GM23338 (cell line): ENCODE measurements at places on chromosomes 4 and X. TPM values are rescaled to one million over a fixed set of nuclear protein-coding genes. Genes with fewer than 3 reads are reported as not detected.

- no peak within 1 kb of the TSS for H3K4me3 ChIP-seq
- H3K4me1 ChIP-seq = no peaks in the 10 kb centered on the region
- no peaks in the 10 kb centered on the region for H3K27me3 ChIP-seq
- H3K36me3 ChIP-seq = no peaks in the 10 kb centered on the region
Measured at GRCh38 chr4:68576272-68577125, at the start of gene UGT2B17. TSS of gene UGT2B17 (minus strand) at chr4:68576322. CDS start at chr4:68568484, 7,838 bp downstream.

GRCh38 chr4:6749340-6750171 is 33.0 kb upstream of the KIAA0232 start:
- no peaks in the 10 kb centered on the region for H3K27me3 ChIP-seq
- no peak overlapping the region for H3K27ac ChIP-seq
- DNase-seq = no peak
- H3K4me1 ChIP-seq = no peaks in the 10 kb centered on the region

DNA sequence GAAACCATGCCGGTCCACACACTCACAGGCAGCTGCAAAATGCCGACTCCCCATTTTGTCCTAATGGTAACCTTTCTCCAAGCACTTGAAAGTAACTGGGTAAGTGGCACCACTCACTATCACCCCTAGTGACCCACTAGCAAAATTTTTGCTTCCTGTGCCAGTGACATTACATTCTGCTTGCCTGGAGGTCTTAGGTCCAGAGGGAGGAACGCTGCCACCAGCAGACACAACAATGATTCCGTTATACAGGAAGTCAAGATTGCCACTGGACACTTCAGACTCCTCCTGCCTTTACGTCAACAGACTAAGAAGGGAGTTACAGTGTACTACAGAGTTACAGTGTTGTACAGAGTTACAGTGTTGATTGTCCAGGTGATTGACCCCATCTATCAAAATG is 11.8 kb upstream of the TMEM192 start:
- no peak overlapping the region for H3K27ac ChIP-seq
- no peaks in the 10 kb centered on the region for H3K36me3 ChIP-seq
- H3K4me3 ChIP-seq = no peak overlapping the region
- H3K27me3 ChIP-seq = no peaks in the 10 kb centered on the region

GRCh38 chr4:84673475-84674240 is 90.7 kb downstream of the CDS1 start:
- H3K27me3 ChIP-seq = no peaks in the 10 kb centered on the region
- DNase-seq = no peak
- H3K4me3 ChIP-seq = no peak overlapping the region

DNA sequence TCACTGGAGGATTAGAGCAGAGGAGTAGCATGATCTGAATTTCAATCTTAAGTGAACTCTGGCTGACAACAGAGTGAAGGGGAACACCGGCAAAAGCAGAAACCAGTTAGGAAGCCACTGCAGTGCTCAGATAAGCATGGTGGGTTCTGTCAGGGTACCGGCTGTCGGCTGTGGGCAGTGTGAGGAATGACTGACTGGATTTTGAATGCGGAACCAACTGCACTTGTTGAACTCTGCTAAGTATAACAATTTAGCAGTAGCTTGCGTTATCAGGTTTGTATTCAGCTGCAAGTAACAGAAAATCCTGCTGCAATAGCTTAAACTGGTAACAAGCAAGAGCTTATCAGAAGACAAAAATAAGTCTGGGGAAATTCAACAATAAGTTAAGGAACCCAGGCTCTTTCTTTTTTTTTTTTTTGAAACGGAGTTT is 5.2 kb downstream of the HTT start:
- no peak for DNase-seq
- H3K27ac ChIP-seq = no peak overlapping the region
- no peaks in the 10 kb centered on the region for H3K36me3 ChIP-seq

DNA sequence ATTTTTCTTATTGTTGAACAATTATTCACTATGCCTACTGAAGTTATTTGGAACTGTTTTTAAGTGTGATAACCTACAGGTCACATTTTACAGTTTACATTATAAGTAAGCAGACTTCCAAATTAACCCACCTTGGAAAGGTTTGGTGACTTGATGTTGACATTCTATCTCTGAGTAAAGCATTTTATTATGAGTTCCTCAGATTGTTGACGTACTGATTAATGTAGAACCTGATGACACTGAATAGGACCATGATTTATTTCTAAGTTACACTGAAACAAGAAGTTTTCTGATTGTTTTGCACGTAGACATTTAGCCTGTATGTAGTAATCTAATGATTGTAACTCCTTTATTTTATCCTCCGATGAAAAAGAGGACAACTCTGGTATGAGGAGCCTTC is 17.0 kb upstream of the CXCL3 start:
- H3K4me3 ChIP-seq = no peak overlapping the region
- H3K27ac ChIP-seq = no peak overlapping the region

DNA sequence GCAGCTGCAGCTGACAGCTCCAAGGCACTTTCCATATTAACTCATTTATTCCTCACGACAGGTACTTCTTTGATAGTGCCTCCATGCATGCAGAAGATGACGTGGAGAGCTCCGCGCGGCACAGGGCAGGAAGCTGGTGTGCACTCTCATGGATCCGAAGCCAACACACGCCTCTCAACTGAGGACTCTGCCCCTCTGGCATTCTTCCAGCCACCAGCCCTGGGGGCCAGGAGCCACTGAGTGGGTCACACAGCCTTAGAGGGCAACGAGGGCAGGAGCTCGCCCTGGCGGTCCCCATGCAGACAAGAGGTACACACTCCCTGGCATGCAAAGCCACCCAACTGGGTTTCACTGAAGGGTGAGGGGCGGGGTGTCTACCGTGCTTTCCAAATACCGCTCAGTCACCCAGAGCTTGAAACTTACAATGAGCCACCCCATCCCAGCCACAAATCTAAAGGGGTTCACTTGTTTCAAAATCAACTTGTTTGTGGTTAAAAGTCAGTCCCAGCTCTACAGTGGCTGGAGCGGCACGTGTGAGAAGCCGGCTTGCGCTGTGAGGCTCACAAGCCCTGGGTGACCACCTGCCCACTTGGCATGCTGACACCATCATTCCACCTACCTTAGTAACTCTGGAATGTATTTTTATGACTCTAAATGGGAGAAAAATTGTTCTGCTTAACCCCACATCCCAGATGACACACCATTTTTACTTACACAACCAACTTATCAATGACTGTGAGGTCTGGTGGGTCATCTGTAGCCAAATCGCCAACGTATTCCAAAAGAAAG is 16.2 kb downstream of the NOP14 start:
- no peak overlapping the region for H3K27ac ChIP-seq
- no peaks in the 10 kb centered on the region for H3K4me1 ChIP-seq
- H3K36me3 ChIP-seq = peaks cover 55% of the 10 kb centered on the region
- no peak for DNase-seq

DNA sequence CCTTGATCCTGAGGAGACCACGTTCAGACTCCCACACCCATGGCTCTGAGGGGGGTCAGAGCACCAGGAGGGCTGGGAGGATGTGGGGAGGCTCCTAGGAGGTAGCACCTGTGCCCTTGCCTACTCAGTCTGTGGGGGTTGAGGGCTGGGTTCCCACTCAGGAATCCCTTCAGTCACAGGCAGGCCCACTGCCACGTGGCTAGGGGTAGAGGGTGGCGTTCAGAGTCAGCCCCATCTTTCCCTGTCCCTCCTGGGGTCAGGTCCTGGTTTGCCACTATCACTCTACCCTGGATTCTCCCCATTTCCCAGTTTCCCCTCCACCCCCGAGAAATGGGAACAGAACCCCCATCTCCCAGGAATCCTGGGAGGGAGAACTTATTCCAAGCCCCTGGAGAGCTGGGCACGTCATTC is 111.3 kb downstream of the PSAPL1 start:
- no peaks in the 10 kb centered on the region for H3K4me1 ChIP-seq
- no peaks in the 10 kb centered on the region for H3K27me3 ChIP-seq
- no peak overlapping the region for H3K4me3 ChIP-seq
- H3K27ac ChIP-seq = no peak overlapping the region
- H3K36me3 ChIP-seq = no peaks in the 10 kb centered on the region

GRCh38 chr4:122156819-122157218 is 4.7 kb downstream of the BLTP1 start:
- DNase-seq = no peak
- 0 out of 2 replicates have a peak, but pooled peaks cover 4% of the 10 kb centered on the region for H3K4me1 ChIP-seq
- peaks cover 4% of the 10 kb centered on the region; the same call in 1 of the 2 replicates for H3K36me3 ChIP-seq
- no peak overlapping the region for H3K27ac ChIP-seq
- no peak overlapping the region for H3K4me3 ChIP-seq
- no peaks in the 10 kb centered on the region for H3K27me3 ChIP-seq

DNA sequence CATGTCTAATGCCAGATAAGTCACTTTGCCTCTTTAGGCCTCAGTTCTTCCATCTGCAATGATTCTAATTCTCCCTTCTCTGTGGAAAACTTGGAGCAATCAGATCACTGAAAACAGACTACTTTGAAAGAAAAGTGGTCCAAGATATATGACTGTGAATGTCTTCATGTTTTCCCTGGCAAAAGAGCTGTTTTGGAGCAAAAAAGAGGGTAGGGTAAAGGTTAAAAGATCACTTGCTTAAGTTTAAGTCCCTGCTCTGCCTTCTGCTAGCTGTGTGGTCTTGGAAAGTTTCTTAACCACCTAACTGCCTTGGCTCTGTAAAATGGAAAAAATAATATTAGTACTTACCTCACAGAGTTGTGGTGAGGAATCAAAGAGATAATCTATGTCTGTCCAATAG is 140.3 kb upstream of the PAK3 start:
- no peak overlapping the region for H3K4me3 ChIP-seq
- H3K27ac ChIP-seq = no peak overlapping the region
- H3K27me3 ChIP-seq = no peaks in the 10 kb centered on the region
- H3K4me1 ChIP-seq = no peaks in the 10 kb centered on the region
- no peaks in the 10 kb centered on the region for H3K36me3 ChIP-seq

- H3K36me3 ChIP-seq = no peaks in the 10 kb centered on the region
- DNase-seq = no peak
- no peak overlapping the region for H3K4me3 ChIP-seq
- no peaks in the 10 kb centered on the region for H3K4me1 ChIP-seq
Measured at GRCh38 chrX:137353404-137353803, 212.5 kb upstream of the ZIC3 start.

- no peaks in the 10 kb centered on the region for H3K4me1 ChIP-seq
- no peaks in the 10 kb centered on the region for H3K27me3 ChIP-seq
- peak; percentile 74 for DNase-seq
- H3K4me3 ChIP-seq = no peak overlapping the region
- H3K36me3 ChIP-seq = no peaks in the 10 kb centered on the region
Measured at GRCh38 chr4:154349829-154350228, 141.8 kb downstream of the DCHS2 start.

DNA sequence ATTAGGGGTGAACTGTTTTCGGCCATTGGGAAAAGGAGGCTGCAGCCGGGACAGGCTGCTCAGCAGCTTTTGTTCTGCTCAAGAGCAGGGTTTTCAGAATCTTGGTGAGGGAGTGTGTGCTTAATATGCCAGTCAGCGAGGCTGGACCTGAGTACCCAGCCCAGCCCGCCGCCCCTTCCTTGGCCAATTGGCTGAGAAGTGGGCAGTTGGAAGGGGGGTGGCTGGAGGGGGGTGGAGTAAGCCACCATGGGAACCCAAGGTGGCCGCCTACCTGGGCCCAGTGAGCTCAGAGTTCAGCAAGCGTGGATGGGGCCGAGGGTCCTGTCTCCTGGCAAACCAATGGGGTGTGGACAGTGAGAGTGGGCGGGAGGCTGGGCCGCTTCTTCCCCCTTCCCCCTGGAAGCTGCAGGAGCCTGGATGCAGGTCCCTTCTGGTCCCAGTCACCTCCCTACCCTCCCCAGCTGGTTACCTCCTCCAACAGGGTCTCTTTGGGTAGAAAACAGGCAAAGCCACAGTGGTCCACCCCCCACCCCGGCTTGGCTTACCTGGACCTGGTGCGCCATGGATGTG is 52.5 kb downstream of the SORCS2 start:
- no peaks in the 10 kb centered on the region for H3K36me3 ChIP-seq
- H3K4me1 ChIP-seq = no peaks in the 10 kb centered on the region
- H3K27ac ChIP-seq = no peak overlapping the region
- no peak for DNase-seq
- H3K4me3 ChIP-seq = no peak overlapping the region
- H3K27me3 ChIP-seq = no peaks in the 10 kb centered on the region

DNA sequence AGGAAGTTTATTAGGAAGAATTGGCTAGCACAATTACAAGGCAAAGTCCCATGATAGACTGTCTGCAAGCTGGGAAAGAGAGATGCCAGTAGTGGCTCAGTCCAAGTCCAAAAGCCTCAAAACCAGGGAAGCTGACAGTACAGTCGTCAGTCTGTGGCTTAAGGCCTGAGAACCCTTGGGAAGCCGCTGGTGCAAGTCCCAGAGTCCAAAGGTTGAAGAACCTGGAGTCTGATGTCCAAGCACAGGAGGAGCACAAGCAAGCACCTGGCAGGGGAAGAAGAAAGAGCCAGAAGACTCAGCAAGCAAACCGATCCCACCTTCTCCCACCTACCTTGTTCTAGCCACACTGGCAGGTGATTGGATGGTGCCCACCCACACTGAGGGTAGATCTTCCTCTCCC is 51.3 kb upstream of the TMEM150C start:
- no peaks in the 10 kb centered on the region for H3K27me3 ChIP-seq
- no peaks in the 10 kb centered on the region for H3K36me3 ChIP-seq
- H3K4me3 ChIP-seq = no peak overlapping the region
- no peak overlapping the region for H3K27ac ChIP-seq
- no peaks in the 10 kb centered on the region for H3K4me1 ChIP-seq

DNA sequence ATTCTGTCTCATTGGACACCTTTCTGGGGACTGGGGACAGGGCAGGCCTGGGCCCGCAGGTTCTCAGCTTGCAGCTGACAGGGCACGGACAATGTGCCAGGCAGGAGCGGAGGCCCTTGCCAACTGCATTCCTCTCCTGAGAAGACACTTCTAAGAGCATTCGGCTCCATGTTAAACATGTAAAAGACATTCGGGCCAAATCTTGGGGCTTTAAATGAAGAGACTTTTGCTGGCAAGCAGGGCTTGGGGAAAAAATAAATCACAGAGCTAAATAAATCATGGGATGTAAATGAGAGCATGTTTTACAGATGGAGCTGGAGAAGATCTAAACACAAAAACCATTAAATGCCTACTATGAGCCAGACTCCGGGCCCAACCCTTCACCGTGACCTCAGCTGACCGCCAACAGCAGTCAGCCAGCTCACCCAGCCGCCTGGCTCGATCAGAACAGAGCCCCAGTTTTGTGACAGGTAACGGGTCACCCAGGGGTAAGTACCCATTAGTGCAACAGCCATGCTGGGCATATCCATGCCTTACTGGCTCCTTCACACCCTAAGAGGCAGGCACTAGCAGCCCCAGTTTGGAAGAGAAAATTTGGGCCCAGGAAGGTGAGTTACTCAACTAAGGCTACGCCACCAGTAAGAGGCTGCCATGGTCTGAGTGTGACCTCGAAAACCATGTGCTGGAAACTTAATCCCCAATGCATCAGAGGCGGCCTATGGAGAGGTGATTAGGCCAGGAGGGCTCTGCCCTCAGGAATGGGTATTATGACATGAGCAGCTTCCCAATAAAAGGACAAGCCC is 14.7 kb downstream of the WDR1 start:
- no peak for DNase-seq
- H3K4me1 ChIP-seq = peaks cover 11% of the 10 kb centered on the region; the same call in 1 of the 2 replicates
- H3K27me3 ChIP-seq = no peaks in the 10 kb centered on the region

NDUFB11 gene
- 238 and 247 TPM in 2 replicates for polyA plus RNA-seq

GAGE12F gene
- polyA plus RNA-seq = not detected in 2 replicates

F8 gene
- 0.63 and 0.70 TPM in 2 replicates for polyA plus RNA-seq

LRRC66 gene
- 0.09 TPM in 1 of 2 replicates, not detected in the other for polyA plus RNA-seq
